ENCODE measurements at places on chromosomes 12 and 14.

- DNase-seq: no peak
These were observed 11.6 kb downstream of the OTX2 start for GRCh38 chr14:56798447-56799342.

- no peak for DNase-seq
These were observed 175.7 kb downstream of the C12orf50 start for GRCh38 chr12:87853448-87854003.

GRCh38 chr12:132423251-132423819 lies 66.6 kb upstream of the FBRSL1 start:
- DNase-seq: peak; percentile 54

DNA sequence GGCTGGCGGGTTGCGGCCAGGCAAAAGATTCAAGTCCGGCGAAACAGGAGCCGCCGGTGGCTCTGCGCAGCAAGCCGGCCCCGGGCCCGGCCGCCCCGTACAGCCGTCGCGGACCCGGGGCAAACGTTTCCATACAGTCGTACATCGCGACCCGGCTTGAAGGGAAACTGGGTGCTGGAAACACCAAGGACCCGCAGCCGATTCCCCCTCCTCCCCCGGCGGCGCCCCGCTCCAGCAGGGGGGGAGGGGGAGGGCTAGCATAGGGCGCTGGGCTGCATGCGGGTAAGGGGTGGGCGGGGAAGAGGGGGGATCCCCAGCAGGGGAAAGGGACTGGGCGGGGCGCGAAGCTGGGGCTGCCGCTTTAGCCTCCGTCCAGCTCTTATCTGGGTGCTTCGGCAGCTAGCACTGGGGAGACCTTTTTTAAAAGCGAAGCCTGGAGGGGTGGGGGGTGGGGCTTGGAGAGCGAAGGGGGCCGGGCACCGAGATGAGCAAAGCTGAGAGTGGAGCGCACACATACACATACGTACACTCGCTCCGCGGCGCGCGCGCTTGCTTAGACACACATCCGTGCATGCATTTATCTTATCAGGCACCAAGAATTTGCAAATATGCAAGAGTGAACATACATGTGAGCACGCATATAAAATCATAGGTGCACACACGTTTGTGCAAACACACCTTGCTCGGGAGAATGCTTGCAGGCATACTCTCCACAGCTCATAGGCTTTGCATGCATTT lies 11.9 kb downstream of the RARG start:
- peak; percentile 68 for DNase-seq

- DNase-seq: no peak
These were observed 20.5 kb downstream of the SLC11A2 start for GRCh38 chr12:51005671-51006070.

- DNase-seq: no peak
These were observed 148.4 kb downstream of the CHST11 start for GRCh38 chr12:104604995-104605675.

DNA sequence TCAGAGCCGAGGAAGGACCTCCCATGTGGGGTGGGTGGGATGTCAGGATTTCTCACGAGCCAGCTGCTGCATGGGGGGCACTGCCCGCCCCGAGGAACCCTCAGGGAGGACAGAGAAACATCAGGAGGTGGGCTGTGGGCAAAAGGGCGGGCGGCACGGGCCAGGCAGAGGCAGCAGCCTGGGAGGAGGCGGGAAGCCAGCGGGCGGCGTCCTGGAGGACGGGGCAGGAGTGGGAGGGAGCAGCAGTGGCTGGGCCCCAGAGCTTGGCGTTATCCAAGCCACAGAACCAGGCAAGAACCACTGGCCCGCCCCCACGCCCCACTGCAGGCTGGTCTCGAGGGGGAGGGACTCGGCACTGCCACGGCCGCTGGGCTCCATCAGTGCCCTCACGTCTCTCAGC lies 2.4 kb downstream of the C14orf180 start:
- DNase-seq: no peak

DNA sequence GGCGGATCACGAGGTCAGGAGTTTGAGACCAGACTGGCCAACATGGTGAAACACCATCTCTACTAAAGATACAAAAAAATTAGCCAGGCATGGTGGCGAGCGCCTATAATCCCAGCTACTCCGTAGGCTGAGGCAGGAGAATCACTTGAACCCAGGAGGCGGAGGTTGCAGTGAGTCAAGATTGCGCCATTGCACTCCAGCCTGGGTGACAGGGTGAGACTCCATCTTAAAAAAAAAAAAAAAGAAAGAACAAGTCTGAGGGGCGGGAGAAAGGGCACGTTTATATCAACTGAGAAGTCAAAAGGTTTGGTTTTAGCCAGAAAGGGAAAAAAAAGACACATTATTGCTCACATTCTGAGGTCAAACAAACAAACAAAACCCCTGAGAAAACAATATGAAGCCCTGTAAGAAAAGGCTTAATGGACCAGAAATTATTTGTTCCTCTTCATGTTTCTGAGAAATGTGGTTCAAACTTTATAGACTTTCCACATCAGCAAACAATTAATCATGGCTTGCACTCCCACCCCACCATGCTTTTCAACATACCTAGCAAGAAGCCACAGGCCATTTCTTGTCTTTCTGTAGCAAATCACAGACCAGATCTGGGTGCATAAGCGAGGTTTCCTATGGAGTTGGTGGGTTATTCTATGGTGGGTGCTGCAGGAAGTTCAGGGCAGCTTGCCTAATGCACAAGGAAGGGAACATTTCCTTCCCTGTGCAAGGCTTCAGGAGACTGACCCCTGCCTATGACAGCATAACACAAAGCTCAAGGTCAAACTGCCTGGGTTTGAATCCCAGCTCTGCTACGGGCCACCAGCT lies 80.1 kb downstream of the SSPN start:
- DNase-seq: no peak

DNA sequence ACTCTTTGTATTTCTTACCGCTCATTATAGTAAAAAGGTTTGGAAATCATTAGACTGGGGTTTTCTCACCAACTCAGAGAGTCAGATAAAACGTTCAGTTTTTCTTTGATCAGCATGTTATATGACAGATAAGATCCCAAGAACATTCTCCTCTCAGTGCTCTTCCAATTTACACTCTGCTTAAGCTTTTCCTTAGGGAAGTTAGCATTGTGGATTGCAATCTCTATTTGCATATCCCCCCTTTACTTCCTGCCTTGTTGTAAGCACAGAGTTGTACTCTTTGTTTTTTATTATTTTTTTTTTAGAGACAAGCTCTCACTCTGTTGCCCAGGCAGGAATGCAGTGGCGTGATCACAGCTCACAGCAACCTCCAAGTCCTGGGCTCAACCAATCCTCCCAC lies 11.4 kb upstream of the CFAP54 start:
- DNase-seq: no peak

DNA sequence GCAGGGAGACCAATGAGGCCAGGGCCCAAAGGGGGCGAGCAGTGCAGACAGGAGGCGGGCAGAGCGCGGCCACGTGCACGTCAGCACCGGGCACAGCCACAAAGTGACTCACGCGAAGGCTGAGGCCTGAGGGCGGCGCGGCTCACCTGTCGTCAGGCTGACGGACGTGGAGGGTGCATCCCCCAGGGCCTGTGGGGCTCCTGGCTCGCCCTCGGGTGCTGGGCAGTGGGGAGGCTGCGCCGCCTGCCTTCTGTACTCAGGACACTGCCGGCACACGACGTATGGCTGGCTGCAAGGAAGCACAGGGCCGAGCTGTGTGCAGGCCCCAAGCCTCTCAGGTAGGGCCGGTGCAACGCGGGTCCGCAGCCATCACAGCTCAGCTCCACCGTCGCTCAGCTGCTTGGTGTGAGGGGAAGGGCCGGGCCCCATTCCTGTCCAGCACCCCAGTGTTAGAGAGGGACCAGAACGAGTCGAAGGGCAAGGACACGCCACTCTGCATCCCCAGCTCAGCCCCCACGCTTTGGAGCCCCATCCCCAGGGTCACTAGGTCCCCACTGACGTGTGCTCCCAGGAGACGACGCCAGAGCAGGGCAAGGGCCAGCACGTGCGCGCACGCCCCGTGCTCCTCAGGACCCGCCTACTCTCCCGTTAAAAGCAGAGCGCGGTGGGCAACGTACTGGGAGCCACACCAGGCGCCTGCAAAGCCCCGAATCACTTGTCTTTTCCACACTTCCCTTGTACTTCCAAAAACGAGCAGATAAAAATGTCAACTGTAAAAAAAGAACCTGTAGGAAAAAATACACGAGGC lies 24.8 kb upstream of the GOLGA3 start:
- no peak for DNase-seq

GRCh38 chr14:103502877-103503276 lies 19.8 kb downstream of the CKB start:
- no peak for DNase-seq

DNA sequence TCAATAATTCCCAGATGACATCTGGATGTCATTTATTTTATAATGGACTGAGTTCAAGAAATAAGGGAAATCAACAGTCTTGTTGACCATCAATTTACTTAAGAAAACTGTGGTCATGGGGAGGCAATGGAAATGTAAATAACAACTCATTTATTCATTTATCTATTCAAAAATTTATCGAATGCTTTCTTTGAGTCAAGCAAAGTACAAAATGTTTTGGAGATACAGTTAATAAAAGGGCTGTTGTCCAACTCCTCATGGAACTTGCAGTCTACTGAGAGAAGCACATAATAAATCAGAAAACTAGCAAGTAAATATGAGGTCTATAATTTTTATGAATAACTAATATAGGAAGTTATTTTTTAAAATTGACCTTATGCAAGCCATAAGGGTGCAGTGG lies 65.5 kb upstream of the KITLG start:
- DNase-seq: no peak

DNA sequence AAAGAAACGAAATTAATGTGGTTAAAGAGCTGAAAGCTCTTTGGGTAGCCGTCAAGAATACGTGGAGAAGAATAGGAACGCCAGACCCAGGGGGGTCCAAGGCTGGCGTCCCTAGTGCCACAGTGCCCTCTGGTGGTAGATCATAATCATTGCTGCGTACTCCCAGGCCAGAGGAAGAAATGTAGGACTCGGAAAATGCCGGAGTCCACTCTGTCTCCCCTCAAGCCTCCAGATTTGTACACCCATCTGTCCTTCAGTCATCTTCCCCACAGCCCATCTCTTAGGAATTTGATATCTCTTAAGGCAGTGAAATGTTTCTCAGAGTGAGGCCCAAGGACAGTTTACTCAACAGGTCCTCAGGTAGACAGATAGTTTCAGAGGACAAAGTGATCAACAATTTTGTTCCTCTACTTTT lies 25.4 kb upstream of the PLEKHG6 start:
- peak; percentile 46 for DNase-seq

GRCh38 chr12:104582739-104583138 lies 126.0 kb downstream of the CHST11 start:
- DNase-seq: peak; percentile 60

- no peak for DNase-seq
These were observed 4.8 kb upstream of the HVCN1 start for GRCh38 chr12:110693731-110694130.

DNA sequence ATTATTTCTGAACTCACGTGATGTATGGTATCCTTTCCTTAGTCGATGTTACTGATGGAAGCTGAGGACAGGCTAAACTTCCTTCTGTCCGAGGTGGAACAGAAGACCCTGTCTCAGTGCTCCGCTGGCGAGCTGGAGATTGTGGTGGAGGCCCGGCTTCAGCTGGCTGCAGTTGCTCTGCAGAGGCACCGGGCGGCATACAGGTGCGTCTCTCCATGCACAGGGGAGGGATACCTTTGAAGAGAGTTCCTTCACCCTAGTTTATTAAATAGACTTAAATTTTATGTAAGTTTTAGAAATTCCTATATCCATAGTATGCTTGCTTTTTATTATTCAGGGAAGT lies 186.7 kb upstream of the NEDD1 start:
- DNase-seq: no peak

DNA sequence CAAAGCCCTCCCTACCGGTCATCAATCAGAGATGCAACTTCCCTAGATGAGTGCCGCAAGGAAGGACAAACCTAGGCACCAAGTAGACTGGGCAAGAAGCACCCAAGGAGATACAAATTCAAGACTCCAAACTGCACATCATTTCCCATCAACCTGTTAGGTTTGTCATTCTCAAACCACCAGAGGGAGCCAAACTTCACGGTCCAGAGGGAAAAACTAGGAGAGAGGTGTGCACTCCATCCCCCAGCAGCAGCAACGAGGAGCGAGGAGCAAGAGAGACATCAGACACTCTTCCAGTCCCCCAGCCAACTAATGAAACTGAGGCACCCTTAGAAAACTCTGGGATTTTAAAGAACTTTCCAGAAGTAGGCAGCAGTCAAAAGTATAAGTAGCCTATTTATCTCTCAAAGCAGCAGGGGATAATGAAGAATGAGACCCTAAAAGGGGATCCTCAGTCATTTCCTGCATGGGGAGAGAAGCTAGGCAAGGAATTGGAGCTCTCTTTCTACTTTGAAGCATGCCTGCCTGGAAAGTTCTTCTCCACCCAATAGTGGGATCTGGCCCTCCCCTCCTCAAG lies 37.0 kb upstream of the NT5DC3 start:
- peak; percentile 62 for DNase-seq

DNA sequence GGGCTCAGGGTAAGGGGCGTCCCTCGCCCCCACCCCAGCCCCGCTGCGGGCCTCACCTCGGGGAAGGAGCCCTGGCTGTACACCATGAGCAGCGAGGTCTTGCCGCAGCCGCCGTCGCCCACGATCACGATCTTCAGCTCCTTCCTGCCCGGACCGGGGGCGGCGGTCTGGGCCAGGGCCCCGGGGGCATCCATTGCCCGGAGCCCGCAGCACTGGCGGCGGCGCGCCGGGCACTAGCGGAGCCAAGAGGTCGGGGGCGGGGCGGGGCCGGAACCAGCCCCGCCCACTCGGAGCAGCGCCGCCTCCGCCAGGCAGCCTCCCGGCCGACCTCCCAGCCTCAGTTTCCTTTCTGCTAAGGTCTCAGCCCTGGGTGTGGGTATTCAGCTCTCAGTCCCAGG lies at the start of gene RHOF:
TSS of gene RHOF (minus strand) at position 249 of the 398 bp plus-strand sequence. CDS start at position 194, 55 bp downstream.
- no peak for DNase-seq

DNA sequence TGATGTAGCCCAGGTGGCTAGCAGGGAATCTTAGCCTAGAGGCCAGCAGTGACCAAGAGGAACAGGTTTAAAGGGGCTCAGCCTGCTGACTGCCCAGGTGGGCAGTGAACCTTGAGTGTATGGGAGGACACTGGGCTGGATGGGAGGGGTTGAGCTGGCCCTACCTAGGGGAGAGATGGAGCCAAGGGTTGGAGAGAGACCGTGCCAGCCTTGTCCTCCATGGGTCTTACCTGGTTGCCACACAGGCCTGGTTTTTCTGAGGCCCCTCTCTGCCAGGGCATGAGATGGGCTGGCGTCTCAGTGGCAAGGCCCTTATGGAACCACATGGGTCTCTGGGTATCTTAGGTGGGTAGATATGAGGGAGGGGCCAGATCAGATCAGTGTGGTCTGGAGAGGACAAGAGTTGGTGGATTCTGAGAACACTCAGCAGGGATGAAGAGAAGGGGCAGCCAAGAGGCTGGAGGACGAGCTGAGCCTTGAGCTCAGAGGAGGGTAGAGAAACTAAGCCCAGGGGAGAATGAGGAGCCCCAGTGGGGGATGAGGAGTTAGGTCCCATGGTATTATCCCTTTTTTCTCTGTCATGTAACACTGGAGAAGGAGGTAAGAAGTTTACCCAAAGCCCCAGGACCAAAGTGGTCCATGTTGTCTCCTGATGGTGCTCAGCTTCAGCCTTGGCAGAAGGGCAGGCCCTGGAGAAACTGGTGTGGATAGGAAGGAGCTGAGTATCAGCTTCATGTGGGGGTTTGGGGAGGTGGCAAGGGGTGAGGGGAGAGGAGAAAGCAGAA lies 3.7 kb downstream of the GZMB start:
- DNase-seq: no peak
